BE2C (cell line): ENCODE measurements at places on chromosomes 7 and 10.

DNA sequence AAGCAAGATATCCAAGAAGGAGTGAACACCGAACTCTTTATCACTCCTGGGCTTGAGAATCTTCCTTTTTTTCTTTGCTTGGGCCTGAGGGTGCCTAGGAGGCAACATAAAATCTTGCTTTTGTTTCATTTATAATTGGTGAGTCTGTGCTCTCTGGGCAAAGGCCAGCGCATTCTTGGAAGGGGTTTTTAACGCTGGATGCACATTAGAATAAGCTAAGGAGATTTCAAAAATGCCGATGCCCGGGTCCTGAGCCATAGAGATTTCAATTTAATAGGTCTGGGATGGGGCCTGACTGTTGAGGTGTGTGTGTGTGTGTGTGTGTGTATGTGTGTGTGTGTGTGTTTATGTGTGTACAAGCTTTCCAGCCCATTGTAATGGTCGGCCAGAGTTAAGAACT, 62.0 kb upstream of the SORCS3 start:
- DNase-seq, result no peak

GRCh38 chr10:10591715-10592341, 425.8 kb upstream of the CELF2 start:
- no peak for DNase-seq

DNA sequence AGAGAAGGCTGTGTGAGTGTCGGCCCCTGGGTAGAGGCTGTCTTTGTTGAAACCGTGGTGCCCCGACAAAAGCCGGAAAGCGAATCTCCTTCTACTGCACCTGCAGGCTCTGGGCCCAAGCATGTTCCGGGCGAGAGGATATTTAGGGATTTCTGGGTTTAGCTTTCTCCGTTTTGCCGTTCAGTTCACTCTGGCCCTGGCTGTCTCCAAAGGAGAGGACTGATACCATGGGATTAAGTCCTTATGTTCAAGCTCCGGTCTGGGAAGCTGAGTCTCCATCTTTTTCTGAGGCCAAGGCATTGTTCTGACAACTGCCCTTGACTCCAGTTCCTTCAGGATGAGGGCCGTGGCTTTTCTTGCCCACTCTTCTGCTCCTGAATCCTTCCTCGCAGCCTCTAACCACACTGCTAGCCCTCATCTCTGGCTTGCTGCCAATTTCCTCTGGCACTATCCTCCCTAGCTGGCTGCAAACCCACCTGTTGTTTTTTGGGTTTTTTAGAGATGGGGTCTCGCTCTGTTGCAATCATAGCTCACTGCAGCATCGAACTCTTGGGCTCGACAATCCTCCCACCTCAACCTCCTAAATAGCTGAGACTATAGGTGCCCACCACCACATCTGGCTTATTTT, 206.8 kb downstream of the SKIDA1 start:
- DNase-seq, result peak; percentile 51

DNA sequence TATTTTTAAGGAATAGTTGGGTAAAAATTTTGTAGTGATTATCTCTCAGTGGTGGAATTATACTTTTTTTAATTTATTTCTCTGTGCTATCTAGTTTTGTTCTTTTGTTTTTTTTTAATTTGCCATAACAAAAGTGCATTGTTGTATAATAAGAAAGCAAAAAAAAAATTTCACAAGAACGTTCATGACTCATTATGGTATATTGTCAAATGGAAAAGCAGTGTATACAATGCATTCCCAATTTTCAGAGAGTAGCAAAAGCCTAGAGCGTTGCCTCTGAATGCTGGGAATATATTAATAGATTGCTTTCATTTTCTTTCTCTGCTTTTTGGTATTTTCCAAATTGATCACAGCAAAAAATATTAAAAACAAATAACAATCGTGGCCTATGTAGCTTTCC, 46.3 kb upstream of the GPAM start:
- DNase-seq, result no peak

DNA sequence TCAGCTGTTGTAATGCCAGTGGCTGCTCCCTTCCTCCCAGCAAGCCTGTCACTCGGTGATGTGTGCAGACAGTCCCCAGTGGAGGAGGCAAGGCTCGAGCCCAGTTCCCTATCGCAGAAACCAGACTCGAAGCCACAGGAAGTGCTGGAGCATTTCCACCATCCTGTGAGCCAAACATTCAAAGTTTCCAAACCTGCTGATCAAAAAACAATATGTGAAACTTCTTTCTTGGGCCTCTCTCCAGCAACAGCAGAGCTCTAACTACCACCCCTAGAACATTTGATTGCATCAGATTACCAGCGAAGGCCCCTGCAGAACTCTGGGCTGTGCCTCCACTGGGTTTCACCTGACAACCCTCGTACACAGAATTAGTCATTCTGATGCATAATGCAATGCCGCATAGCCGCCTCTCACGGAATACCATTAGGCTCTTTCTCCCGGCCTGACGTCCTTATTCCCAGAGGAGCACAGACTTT, 94.0 kb downstream of the ELMO1 start:
- DNase-seq, result no peak

GRCh38 chr7:41702635-41703371, at the start of gene INHBA:
TSS of gene INHBA (minus strand) at chr7:41703090. CDS start at chr7:41700374, 2,716 bp downstream.
- DNase-seq, result no peak

- no peak for DNase-seq
Measured at GRCh38 chr7:25821225-25821624, 330.8 kb upstream of the NFE2L3 start.

DNA sequence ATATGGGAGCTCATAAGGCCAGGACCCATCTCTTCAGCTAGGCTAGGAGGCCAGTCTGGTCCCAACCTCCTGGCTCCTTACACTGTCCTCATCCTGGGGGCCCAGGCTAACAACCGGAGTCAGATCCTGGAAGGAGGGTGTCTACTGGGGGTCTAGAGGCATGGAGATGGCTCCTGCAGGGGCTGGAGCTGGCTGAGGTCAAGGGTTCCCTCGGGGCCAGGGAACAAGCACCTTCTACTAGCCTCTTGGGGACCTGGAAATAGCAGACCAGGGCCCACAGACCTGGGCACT, 37.2 kb downstream of the CLRN3 start:
- DNase-seq, result no peak

DNA sequence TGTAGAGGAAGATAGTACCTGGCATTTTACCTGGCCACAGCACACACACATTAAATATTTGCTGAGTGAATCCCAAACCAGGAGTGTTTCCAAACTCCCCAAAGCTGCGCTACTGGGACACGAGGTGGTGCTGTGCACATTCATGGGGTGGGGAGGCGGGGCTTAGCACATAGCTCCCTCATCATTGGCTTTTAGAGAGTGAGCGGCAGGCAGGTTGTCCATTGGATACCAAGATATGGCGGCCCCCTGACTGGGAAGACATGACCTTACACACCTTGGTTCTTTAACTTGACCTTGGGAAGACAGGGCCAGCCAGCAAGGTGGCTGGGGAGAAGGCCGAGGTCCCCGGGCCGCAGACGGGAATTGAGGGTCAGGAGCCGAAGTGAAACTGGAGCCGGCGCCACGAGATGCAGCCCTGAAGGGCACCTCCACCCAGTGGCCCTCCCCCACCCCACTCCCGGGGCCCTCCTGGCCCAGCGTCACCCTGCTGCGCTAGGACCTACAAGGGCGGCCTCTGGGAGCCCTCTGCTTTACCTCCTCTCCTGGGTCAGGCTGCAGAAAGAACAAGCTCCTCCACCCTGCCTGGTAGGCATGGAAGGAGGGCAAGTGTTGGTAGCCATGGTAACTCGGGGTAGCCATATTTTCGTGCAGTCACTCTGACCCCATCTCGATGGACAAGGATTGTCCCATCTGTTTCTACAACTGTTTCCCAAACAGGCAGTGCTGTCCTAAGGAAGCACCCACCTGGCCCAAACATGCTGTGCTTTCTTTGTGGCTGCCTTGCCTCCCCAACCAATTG, 24.0 kb downstream of the TMEM176A start:
- no peak for DNase-seq

- peak; percentile 35 for DNase-seq
Measured at GRCh38 chr7:149220534-149220933, 18.9 kb upstream of the ZNF212 start.

DNA sequence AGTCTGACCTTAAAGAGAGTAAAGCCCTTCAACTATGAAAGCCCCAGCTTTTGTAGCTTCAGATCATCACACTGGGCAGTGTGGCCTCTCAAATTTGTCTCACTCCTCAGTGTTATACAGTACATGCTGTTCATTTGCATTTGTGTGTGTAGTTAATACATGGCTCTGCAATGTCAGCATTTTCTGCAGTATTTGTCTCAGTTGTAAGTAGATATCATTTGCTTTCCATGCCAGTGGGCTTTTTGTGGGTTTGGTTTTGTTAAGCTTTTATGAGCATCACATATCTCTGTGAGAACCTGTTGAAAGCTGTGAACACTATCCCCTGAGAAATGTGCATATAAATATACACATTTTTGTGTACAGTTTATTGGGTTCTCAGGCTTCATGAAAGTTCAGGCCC, 57.0 kb downstream of the ZNF277 start:
- DNase-seq, result no peak
